Activated naive CD8-positive, alpha-beta T cell treated with anti-CD3 and anti-CD28 coated beads, Interleukin-2, amount 50 U/mL, for 24 hours (primary cell): ENCODE measurements at places on chromosomes 16 and 17.
A peak's percentile ranks its signal among the peaks of the same experiment; 100 is the strongest.

- no peak for DNase-seq
- no peak overlapping the region for H3K4me3 ChIP-seq
- no peaks in the 10 kb centered on the region for H3K4me1 ChIP-seq
- no peak overlapping the region for H3K27ac ChIP-seq
These were observed 46.8 kb upstream of the BCAR1 start for GRCh38 chr16:75298267-75298666.

GRCh38 chr17:2040219-2040827, 1.5 kb upstream of the OVCA2 start:
- no peak for DNase-seq
- no peaks in the 10 kb centered on the region for H3K27me3 ChIP-seq
- H3K4me3 ChIP-seq = peak overlapping the region; percentile 40
- peaks cover 25% of the 10 kb centered on the region for H3K36me3 ChIP-seq

DNA sequence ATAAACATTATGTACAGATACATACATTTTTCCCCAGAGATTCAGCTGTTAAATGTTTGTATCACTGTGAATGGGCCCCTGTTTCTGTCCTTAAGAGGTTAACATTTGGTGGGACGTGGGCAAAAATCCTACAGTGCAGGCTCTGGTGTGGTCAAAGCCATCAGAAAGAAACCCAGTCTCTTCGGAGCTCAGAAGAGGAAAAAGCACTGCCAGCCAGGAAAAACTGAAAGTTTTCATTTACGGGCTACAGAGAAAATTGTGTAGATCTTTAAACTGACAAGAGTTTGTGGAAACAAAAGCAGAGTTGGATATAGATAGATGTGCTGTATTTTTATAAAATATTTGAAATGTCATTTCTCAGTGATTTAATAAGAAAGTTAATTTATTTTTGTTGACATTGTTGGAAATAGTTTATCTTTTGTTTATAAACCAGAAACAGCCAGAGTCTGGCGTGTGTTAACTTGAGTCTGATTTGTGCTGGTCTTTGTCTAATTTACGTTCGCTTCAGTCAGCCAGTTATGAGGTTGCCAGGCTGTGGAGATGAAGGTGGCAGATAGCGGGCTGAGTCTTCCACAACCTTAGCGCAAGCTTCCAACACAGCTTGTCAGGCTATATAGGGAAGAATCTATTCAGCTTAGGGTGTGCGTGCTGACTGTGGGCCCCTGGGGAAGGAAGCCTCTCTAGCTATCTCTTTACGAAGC, 9.5 kb upstream of the TEKT3 start:
- H3K36me3 ChIP-seq = no peaks in the 10 kb centered on the region
- no peak overlapping the region for H3K4me3 ChIP-seq
- H3K27ac ChIP-seq = no peak overlapping the region
- no peak for DNase-seq
- H3K27me3 ChIP-seq = peaks cover 44% of the 10 kb centered on the region

DNA sequence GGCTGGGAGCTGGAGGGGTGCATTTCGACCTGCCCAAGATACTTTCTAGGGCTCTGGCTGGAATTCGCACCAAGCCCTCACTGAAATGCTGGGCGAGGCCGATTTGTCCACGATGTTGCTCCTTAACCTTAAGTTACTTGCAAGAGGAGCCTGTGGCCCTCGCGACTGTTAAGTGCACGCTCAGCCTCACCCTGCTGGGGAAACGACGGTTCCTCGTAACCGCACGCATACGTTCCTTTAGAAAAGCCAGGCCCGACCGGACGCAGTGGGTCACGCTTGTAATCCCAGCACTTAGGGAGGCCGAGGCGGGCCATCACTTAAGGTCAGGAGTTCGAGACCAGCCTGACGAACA, 607 bp upstream of the NCOR1 start:
- H3K4me3 ChIP-seq = peak overlapping the region; percentile 93
- peaks cover 43% of the 10 kb centered on the region for H3K4me1 ChIP-seq
- no peaks in the 10 kb centered on the region for H3K27me3 ChIP-seq
- peak overlapping the region; percentile 97 for H3K27ac ChIP-seq
- peaks cover 3% of the 10 kb centered on the region for H3K36me3 ChIP-seq
- DNase-seq = no peak

DNA sequence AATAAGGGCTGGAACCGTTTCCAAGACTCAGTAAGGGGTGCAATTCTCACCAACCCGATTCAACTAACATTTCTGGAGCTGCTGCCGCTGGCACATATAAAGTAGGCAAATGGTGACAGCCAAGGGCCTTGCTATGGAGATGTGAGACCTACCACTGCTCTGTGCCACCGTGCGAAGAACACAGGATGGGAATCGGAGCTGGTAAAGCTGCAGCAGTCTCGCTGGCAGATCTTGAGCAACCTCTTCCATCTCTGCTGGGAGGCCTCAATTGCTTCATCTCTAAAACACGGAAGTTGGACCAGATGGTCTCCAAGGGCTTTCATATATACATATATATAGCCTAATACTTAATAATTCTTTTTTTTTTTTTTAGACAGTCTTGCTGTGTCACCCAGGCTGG, 128.9 kb upstream of the RCVRN start:
- H3K36me3 ChIP-seq = no peaks in the 10 kb centered on the region
- H3K27ac ChIP-seq = no peak overlapping the region
- no peaks in the 10 kb centered on the region for H3K27me3 ChIP-seq
- DNase-seq = no peak
